ENCODE measurements at places on chromosomes 4 and X. TPM values are rescaled to one million over a fixed set of nuclear protein-coding genes. Genes with fewer than 3 reads are reported as not detected.

The SCRG1 gene
- not detected for total RNA-seq

The FAM3A gene
- 30.5 TPM for total RNA-seq

The PI4K2B gene
- total RNA-seq = 40.6 TPM

The BRS3 gene
- not detected for total RNA-seq

The TAF7L gene
- total RNA-seq = not detected

The COL25A1 gene
- not detected for total RNA-seq

The RPA4 gene
- 0.48 TPM for total RNA-seq

The NIPAL1 gene
- 0.82 TPM for total RNA-seq

The MEPE gene
- not detected for total RNA-seq
